Aorta (tissue), 5 donors: ENCODE measurements at places on chromosomes 1 and 21.
A peak's percentile ranks its signal among the peaks of the same experiment; 100 is the strongest.

GRCh38 chr1:208242941-208243526 lies 1.1 kb downstream of the PLXNA2 start:
- DNase-seq, result no peak
- H3K4me1 ChIP-seq, result no peaks in the 10 kb centered on the region
- H3K27me3 ChIP-seq, result no peaks in the 10 kb centered on the region
- peak overlapping the region; percentile 77 for H3K4me3 ChIP-seq
- H3K27ac ChIP-seq, result no peak overlapping the region
- H3K36me3 ChIP-seq, result no peaks in the 10 kb centered on the region

DNA sequence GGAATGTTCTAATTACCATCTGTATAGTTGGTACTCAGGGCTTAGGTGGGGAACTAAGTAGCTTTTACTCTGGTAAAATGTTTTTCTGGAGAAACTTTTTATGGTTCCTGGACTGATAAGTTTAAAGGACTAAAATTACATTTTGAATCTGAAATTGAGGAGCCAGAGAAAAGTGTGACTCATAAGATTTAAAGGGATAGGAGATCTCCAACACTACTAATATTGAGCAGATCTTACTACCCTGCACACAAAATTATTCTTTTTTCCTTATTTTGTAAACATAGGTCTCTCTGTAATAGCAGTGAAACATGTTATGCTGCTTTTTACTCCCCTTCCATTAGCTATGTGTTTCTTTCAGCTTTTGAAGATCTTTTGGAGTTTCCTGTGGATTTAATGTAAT lies 32.5 kb downstream of the MTF2 start:
- no peak overlapping the region for H3K27ac ChIP-seq
- H3K4me1 ChIP-seq, result peaks cover 1% of the 10 kb centered on the region
- peaks cover under 1% of the 10 kb centered on the region for H3K36me3 ChIP-seq
- no peak overlapping the region for H3K4me3 ChIP-seq

DNA sequence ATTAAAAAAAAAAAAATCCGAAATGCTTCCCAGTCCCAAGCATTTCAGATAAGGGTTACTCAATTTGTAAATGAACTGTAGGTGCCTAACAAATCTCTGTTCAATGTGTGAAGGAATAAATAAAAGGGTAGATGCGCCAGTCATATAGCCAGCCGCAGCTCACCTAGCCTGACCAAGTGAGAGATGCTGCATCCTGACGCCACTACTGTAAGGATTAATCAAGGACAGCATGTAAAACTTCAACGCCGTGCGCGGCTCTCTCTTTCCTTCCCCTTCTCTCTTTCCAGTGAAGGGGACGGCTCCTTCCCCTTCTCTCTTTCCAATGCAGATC lies 441 bp downstream of the PPT1 start:
- H3K36me3 ChIP-seq, result peaks cover 2% of the 10 kb centered on the region
- H3K27me3 ChIP-seq, result no peaks in the 10 kb centered on the region
- peak overlapping the region; percentile 76 for H3K4me3 ChIP-seq
- H3K4me1 ChIP-seq, result peaks cover 2% of the 10 kb centered on the region
- DNase-seq, result no peak

- no peak for DNase-seq
- no peak overlapping the region for H3K27ac ChIP-seq
- H3K36me3 ChIP-seq, result no peaks in the 10 kb centered on the region
- H3K4me1 ChIP-seq, result no peaks in the 10 kb centered on the region
Measured at GRCh38 chr1:244941121-244941520, 76.8 kb upstream of the HNRNPU start.

DNA sequence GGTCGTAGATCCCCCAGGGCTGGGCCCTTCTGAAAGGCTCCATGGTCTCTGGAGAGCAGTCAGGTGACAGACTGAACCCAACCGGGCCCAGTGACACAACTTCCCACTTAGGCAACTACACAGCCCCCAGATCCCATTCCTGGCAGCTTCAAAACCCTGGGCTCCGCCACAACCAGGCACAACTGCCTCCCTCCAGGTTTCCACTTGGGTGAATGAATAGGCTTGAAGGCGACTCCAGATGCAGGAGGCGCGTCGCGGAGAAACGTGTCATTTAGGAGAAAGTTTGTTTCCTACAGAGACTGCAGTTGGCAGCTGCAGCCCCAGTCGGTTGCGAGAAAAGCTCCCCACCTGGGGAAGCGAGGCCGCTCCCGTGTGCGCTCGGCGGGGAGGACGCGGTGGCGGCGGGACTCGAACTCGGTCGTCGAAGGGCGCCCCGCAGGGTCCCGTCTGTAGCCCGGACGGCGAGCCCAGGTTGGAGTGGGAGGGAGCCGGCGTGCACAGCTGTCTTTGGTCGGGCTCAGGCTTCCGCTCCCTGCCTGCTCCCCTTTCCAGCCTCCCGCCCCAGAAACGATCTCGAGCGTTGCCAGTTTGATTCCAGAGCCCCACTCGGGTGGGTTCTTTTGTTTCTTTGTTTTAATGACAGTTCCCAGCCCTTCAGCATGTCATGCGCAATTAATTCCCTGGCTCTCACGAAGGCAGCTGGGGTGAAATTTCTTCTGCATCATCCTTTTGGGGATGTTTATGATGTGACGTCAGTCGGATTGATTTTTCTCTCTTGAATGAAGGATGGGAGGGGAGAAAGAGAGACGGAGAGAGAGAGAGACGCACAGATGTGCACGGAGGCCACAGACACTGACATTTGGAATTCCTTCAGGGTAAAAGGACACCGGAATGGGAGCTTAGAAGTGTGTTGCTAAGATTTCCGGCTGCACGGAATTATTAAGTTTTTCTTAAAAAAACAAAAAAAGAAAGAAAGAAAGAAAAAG lies 862 bp upstream of the SGIP1 start:
- peak; percentile 49 for DNase-seq
- no peaks in the 10 kb centered on the region for H3K36me3 ChIP-seq
- peaks cover 2% of the 10 kb centered on the region for H3K4me1 ChIP-seq
- peak overlapping the region; percentile 54 for H3K27ac ChIP-seq
- peak overlapping the region; percentile 80 for H3K4me3 ChIP-seq

DNA sequence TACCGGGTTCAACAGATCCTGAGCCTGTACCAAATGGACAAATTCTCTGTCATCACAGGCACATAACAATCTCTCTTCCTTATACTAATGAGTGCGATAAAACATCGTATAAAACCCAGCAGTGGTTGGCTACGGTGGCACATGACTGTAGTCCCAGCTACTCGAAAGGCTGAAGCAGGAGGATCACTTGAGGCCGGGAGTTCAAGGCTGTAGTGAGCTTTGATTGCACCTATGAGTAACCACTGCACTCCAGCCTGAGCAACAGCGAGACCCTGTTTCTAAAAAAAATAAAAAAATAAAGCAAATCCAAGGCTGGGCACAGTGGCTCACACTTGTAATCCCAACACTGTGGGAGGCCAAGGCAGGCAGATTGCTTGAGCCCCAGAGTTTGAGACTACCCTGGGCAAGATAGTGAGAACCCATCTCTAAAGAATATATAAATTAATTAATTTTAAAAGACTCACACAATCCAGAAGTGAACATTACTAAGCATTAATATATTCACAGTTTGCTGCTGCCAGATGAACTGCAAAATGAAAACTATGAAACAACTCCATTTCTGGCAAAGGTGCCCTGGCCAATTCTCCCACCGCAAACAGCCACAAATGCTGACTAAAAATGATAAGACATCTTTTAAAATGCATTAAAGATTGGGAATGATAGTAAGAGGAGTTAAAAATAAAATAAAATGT lies 13.1 kb downstream of the ZBTB17 start:
- H3K27ac ChIP-seq, result no peak overlapping the region
- no peak for DNase-seq
- H3K36me3 ChIP-seq, result no peaks in the 10 kb centered on the region
- no peak overlapping the region for H3K4me3 ChIP-seq

DNA sequence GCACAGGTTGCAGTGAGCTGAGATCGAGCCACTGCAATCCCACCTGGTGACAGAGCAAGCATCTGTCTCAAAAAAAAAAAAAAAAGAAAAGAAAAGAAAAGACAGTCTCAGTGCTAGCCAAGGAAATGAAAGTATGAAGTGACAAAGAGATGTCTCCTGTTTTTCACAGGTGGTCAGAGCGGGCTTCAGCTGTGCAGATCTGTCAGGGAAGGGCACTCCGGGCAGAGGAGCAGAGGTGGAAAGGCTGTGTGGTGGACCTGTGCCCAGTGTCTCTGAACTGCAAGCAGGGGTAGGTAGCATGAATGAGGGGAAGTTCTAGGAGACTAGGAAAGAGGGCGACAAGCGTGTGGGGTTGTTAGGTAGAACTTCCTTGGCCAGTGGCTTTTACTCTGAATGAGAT lies 67.5 kb downstream of the CD247 start:
- no peak overlapping the region for H3K4me3 ChIP-seq
- no peaks in the 10 kb centered on the region for H3K27me3 ChIP-seq
- DNase-seq, result no peak

GRCh38 chr1:235941876-235942624 lies 75.3 kb upstream of the LYST start:
- no peak overlapping the region for H3K27ac ChIP-seq
- no peak overlapping the region for H3K4me3 ChIP-seq
- H3K4me1 ChIP-seq, result no peaks in the 10 kb centered on the region
- DNase-seq, result no peak
- no peaks in the 10 kb centered on the region for H3K27me3 ChIP-seq

GRCh38 chr1:88266051-88266450 lies 418.0 kb upstream of the PKN2 start:
- DNase-seq, result no peak
- H3K36me3 ChIP-seq, result no peaks in the 10 kb centered on the region
- no peaks in the 10 kb centered on the region for H3K4me1 ChIP-seq
- H3K27ac ChIP-seq, result no peak overlapping the region
- no peak overlapping the region for H3K4me3 ChIP-seq
- H3K27me3 ChIP-seq, result no peaks in the 10 kb centered on the region
